ENCODE measurements at places on chromosomes 13 and 19.

GRCh38 chr13:30341815-30342570 lies 34.6 kb upstream of the KATNAL1 start:
- DNase-seq, result no peak

GRCh38 chr19:2270423-2271233 lies 11.3 kb downstream of the PEAK3 start:
- peak; percentile 80 for DNase-seq

DNA sequence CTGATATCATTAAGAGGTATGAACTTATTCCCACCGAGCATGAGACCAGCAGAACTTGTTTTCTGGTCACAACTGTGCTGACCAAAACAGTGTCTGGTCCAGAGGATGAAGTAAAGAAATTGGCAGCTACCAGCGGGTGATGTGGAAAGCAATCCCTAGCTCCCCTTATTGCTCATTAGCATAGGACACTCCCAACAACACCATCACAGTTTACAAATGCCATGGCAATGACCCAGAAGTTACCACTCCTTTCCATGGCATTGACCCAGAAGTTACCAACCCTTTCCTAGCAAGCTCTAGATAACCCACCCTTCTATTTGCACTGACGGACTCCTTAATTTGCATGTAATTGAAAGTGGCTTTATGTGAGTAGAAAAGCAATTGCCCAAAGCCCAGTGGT lies 1856.1 kb downstream of the OLFM4 start:
- DNase-seq, result no peak

- no peak for DNase-seq
These were observed 397.8 kb downstream of the SLITRK5 start for GRCh38 chr13:88068975-88069374.

- no peak for DNase-seq
These were observed 102.0 kb downstream of the MBNL2 start for GRCh38 chr13:97324115-97324514.

DNA sequence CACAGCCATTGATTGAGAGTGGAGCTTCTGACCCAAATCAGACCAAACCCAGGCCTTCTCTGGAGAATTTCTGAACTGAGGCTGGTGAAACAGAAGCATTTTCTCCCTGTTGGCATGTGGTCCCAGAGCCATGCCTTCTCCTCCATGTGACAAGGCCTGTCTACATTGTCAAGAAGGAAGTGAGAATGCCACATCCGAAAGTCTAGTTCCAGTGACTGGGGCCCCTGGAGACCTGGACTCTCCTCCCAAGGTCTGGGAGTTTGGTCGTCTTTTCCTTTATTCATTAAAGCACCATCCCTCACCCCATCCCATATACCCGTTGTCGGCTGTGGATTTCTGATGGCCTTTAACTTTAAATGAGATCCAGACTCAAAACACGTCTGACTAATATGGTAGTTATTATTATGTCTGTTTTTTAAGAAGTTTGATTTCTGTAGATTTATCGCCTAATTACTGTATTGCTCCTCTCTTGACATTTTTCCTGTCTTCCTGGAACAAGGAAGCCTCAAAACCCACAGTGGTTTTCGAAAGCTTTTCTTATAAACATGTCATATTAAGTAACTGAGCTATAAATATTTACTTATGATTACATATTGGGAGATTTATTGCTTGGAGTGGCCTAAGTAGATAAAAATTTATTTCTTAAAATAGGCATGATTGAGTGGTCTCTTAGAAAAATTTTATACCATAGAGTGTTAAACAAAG lies 128.3 kb upstream of the FRY start:
- no peak for DNase-seq

GRCh38 chr19:16098416-16098768 lies 13.3 kb upstream of the RAB8A start:
- DNase-seq, result no peak

GRCh38 chr13:70623239-70623638 lies 515.0 kb upstream of the KLHL1 start:
- no peak for DNase-seq

Measured in activated naive CD4-positive, alpha-beta T cell treated with anti-CD3 and anti-CD28 coated beads, Interleukin-2, amount 50 U/mL, for 16 hours (primary cell).